ENCODE measurements at places on chromosomes 5 and 9.
A peak's percentile ranks its signal among the peaks of the same experiment; 100 is the strongest.

DNA sequence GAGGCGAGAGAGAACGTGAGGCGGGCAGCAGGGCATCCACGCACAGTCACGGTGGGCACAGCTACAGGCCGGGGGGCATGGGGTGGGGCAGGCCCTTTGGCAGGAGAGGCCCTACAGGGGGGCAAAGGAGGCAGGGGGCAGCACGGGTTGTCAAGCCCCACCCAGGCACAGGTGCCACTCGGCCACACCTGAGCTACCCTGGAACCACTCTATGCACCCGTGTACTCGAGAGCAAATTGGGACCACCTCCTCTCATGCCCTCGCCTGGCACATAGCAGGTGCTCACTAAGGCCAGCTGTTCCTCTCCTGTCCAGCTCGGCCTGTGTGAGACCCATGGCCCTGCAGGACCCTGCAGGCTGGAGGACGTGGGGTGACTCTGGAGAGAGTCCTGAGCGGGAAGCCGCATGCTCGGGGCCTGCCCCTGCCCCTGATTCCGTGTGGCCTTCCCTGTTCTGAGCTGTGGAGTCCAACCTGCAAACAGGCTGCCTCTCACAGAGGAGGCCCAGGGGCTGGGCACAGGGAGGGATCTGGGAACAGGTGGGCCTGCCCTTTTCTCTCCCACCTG is 31.4 kb upstream of the SARDH start:
- no peak overlapping the region for H3K27ac ChIP-seq
- H3K36me3 ChIP-seq, result peaks cover 97% of the 10 kb centered on the region
- no peaks in the 10 kb centered on the region for H3K4me1 ChIP-seq
- no peak overlapping the region for H3K4me3 ChIP-seq

GRCh38 chr5:154503698-154504039 is 25.6 kb upstream of the HAND1 start:
- H3K4me1 ChIP-seq, result no peaks in the 10 kb centered on the region
- no peak overlapping the region for H3K27ac ChIP-seq
- H3K4me3 ChIP-seq, result no peak overlapping the region
- no peaks in the 10 kb centered on the region for H3K36me3 ChIP-seq
- DNase-seq, result no peak

GRCh38 chr9:22204240-22204639 is 195.1 kb upstream of the CDKN2B start:
- peaks cover 19% of the 10 kb centered on the region for H3K4me1 ChIP-seq
- H3K4me3 ChIP-seq, result no peak overlapping the region
- DNase-seq, result no peak
- no peaks in the 10 kb centered on the region for H3K36me3 ChIP-seq
- H3K27me3 ChIP-seq, result no peaks in the 10 kb centered on the region

DNA sequence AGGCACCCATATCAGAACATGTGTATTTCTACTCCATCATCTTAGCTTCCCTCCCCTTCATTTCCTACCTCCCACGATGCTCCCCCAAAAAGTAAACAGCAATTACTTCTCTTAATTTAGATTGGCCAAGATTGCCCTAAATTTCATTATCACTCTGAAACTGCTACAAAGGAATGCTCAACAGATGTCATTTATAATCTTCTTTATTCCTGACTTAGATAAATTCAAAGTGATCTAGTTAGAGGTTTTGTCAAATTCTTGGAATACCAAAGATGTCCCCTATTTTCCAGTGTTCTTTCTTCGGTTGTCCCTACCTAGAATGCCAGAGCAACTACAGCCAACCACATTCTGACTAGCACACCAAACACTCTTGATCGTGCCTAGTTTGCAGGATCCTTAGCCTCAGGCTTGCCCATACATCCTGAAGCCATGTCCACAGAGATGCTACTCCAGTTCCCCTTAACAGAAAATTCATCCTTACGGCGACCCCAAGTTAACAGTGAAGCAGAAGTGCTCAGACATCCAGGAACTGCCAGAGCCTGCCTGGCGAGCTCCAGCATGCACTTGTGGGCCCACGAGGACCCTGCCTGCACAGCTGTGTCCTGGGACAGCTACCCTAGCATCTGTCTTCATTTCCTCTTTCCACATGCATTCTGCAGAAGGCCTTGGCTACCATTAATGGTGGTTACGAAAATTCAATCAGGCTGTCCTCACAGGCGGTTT is 31.6 kb downstream of the DAP start:
- no peak overlapping the region for H3K27ac ChIP-seq
- no peaks in the 10 kb centered on the region for H3K4me1 ChIP-seq
- no peak overlapping the region for H3K4me3 ChIP-seq
- H3K27me3 ChIP-seq, result no peaks in the 10 kb centered on the region

- no peaks in the 10 kb centered on the region for H3K27me3 ChIP-seq
- H3K36me3 ChIP-seq, result peaks cover 72% of the 10 kb centered on the region
- H3K4me3 ChIP-seq, result peak overlapping the region; percentile 72
- H3K4me1 ChIP-seq, result peaks cover 91% of the 10 kb centered on the region
- no peak for DNase-seq
These were observed 35.8 kb downstream of the GSN start for GRCh38 chr9:121303456-121304451.
